ENCODE measurements at places on chromosomes 2 and 18. TPM values are rescaled to one million over a fixed set of nuclear protein-coding genes. Genes with fewer than 3 reads are reported as not detected.

The SLC30A3 gene
- polyA plus RNA-seq, result 0.15 TPM

The DNAH7 gene
- 1.6 TPM for polyA plus RNA-seq

The LCT gene
- not detected for polyA plus RNA-seq

The MYL1 gene
- polyA plus RNA-seq, result 1.2 TPM

The CXCR1 gene
- 0.08 TPM for polyA plus RNA-seq

The NFE2L2 gene
- 22.5 TPM for polyA plus RNA-seq

The ITPRIPL1 gene
- 0.38 TPM for polyA plus RNA-seq

The ERFE gene
- 0.61 TPM for polyA plus RNA-seq

The STARD6 gene
- not detected for polyA plus RNA-seq

The CD207 gene
- 0.16 TPM for polyA plus RNA-seq

The PROKR1 gene
- 0.02 TPM for polyA plus RNA-seq

The SF3B1 gene
- polyA plus RNA-seq, result 277 TPM

The CCDC150 gene
- polyA plus RNA-seq, result 0.99 TPM

The NAT8 gene
- polyA plus RNA-seq, result 0.09 TPM

The GPR155 gene
- polyA plus RNA-seq, result 2.4 TPM

The ERMN gene
- 0.15 TPM for polyA plus RNA-seq

The EPC2 gene
- 9.1 TPM for polyA plus RNA-seq

The GLB1L gene
- polyA plus RNA-seq, result 4.3 TPM

The RAPH1 gene
- 3.7 TPM for polyA plus RNA-seq

The EN1 gene
- polyA plus RNA-seq, result not detected

The PLCD4 gene
- polyA plus RNA-seq, result 0.27 TPM

The TSPYL6 gene
- polyA plus RNA-seq, result not detected

The EMILIN2 gene
- polyA plus RNA-seq, result 4.0 TPM

The MSTN gene
- polyA plus RNA-seq, result 0.66 TPM

The SPDYA gene
- polyA plus RNA-seq, result 0.11 TPM
